ENCODE measurements at places on chromosomes 6 and 20.
A peak's percentile ranks its signal among the peaks of the same experiment; 100 is the strongest.

DNA sequence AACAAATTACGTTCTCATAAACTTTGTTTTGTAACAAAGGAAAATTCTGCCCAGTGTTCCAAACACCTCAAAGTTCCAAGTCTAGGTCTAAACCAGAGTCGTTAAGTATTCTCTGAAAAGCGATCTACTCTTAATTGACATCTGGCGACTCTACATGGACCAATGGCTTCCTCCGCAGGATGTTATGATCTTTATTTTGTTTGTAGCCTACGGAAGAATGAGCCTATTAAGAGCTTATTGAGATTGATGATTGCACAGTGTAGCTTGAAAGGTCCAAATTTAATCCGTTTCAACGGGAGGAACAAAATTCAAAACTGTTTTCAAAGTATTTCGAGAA lies 61.1 kb downstream of the FAM217A start:
- H3K4me3 ChIP-seq, result peak overlapping the region; percentile 99
- peak overlapping the region; percentile 98 for H3K27ac ChIP-seq
- no peaks in the 10 kb centered on the region for H3K27me3 ChIP-seq
- peaks cover 73% of the 10 kb centered on the region for H3K4me1 ChIP-seq

DNA sequence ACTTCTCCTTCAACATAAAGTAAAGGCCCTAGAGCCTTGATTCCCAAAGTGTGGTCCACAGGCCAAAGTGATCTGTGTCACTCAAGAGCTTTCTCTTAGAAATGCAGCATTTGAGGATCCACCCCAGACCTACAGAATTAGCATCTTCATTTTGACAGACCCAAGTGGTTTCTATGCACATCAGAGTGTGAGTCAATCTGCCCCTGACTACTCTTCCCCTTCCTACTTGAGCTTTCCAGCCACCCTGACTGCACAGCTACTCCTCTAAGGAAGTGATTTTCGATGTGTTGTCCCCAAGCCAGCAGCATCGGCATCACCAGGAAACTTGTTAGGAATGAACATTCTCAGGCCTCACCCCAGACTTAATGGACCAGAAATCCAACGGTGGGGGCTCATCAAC lies 2.6 kb downstream of the MEP1A start:
- peaks cover 18% of the 10 kb centered on the region for H3K27me3 ChIP-seq
- no peaks in the 10 kb centered on the region for H3K4me1 ChIP-seq
- H3K4me3 ChIP-seq, result no peak overlapping the region
- no peaks in the 10 kb centered on the region for H3K36me3 ChIP-seq
- no peak for DNase-seq

DNA sequence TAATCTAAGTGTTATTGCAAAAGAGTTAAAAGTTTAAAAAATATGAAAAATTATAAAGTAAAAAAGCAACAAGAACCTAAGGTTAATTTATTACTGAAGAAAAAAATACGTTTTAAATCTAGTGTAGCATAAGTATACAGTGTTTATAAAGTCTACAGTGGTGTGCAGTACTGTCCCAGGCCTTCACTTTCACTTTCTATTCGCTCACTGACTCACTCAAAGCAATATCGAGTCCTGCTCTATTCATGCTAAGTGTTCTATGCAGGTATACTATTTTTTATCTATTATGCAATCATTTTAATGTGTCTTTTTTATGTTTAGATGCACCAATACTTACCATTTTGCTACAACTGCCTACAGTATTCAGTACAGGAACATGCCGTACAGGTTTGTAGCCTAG lies 113.0 kb downstream of the MANEA start:
- H3K36me3 ChIP-seq, result no peaks in the 10 kb centered on the region
- H3K27ac ChIP-seq, result no peak overlapping the region
- no peak for DNase-seq
- H3K27me3 ChIP-seq, result no peaks in the 10 kb centered on the region

- DNase-seq, result no peak
- no peaks in the 10 kb centered on the region for H3K4me1 ChIP-seq
- H3K27ac ChIP-seq, result no peak overlapping the region
- peaks cover 2% of the 10 kb centered on the region for H3K27me3 ChIP-seq
- H3K36me3 ChIP-seq, result peaks cover 5% of the 10 kb centered on the region
- no peak overlapping the region for H3K4me3 ChIP-seq
Observed at GRCh38 chr6:33994472-33995308, 151.2 kb downstream of the GRM4 start.

- no peak for DNase-seq
- no peaks in the 10 kb centered on the region for H3K36me3 ChIP-seq
- no peaks in the 10 kb centered on the region for H3K4me1 ChIP-seq
- H3K4me3 ChIP-seq, result no peak overlapping the region
Observed at GRCh38 chr20:22383156-22383555, 201.2 kb downstream of the FOXA2 start.

All from naive thymus-derived CD8-positive, alpha-beta T cell (primary cell).